ENCODE measurements at places on chromosomes 12 and 14. TPM values are rescaled to one million over a fixed set of nuclear protein-coding genes. Genes with fewer than 3 reads are reported as not detected.
A peak's percentile ranks its signal among the peaks of the same experiment; 100 is the strongest.

The KCNH5 gene
- total RNA-seq: not detected

- peaks cover 8% of the 10 kb centered on the region for H3K27me3 ChIP-seq
- no peak for DNase-seq
- no peaks in the 10 kb centered on the region for H3K36me3 ChIP-seq
- H3K27ac ChIP-seq: no peak overlapping the region
- H3K4me3 ChIP-seq: no peak overlapping the region
Observed at GRCh38 chr12:70598467-70599193, 38.6 kb downstream of the PTPRB start.

DNA sequence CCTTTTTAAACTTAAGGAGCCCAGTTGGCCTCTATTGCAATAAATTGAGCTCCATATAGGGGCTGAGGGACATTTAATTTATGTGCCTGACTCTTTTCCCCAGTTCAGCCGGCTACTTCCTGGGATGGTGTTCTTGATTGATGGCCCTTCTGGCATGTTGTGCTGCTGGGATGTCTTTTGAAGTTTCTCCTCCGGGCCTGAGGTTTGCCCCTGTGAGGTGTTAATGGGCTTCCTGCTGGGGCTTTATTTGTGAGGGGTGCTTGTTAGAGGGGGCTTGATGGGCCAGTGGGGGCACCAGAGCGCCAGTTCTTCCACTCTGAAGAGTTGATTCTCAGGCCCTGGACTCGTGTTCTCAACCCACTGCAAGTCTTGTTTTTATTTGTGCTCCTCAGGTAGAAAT is 69.6 kb downstream of the CHST11 start:
- H3K27me3 ChIP-seq: no peaks in the 10 kb centered on the region
- H3K36me3 ChIP-seq: peaks cover 4% of the 10 kb centered on the region
- H3K4me1 ChIP-seq: peaks cover 32% of the 10 kb centered on the region
- DNase-seq: no peak

GRCh38 chr14:61347826-61348443 is 26.6 kb downstream of the PRKCH start:
- peaks cover 99% of the 10 kb centered on the region for H3K4me1 ChIP-seq
- peak; percentile 48 for DNase-seq
- H3K4me3 ChIP-seq: peak overlapping the region; percentile 64

DNA sequence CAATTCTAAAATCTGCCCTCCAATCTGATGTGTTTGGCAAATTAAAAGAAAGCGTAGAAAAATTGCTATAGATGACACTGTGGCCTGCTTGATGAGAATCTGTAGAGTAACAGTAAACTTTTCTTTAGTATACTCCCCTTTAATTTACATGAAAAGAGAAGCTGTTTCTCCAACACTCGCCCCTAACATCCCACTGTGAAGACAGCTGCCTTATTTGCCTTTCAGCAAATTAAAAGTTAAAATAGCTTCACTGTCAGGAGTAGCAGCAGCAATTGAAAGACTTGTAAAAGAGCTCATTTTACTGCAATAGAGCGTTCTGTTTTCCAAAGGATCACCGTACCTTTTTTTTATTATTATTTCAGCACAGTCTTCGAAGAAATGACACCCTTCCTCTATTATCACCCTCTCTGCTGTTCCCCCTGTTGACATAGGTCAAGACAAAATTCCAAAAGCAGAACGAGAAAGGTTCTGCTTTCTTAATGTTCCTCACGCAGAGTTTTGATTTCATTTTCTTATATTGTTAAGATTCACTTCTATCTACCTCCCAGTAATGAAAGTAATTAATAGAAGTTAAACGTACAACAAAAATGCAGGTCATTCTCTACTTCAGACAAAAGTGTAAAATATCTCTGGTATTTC is 153.5 kb upstream of the USP15 start:
- H3K4me1 ChIP-seq: no peaks in the 10 kb centered on the region
- H3K36me3 ChIP-seq: no peaks in the 10 kb centered on the region
- no peak overlapping the region for H3K27ac ChIP-seq
- H3K27me3 ChIP-seq: no peaks in the 10 kb centered on the region
- no peak for DNase-seq

- DNase-seq: no peak
- no peak overlapping the region for H3K4me3 ChIP-seq
- no peaks in the 10 kb centered on the region for H3K36me3 ChIP-seq
- no peak overlapping the region for H3K27ac ChIP-seq
- H3K27me3 ChIP-seq: peaks cover 6% of the 10 kb centered on the region
- peaks cover 5% of the 10 kb centered on the region for H3K4me1 ChIP-seq
Observed at GRCh38 chr12:107668320-107669098, 17.1 kb upstream of the PWP1 start.

GRCh38 chr12:48977290-48978281 is 536 bp upstream of the WNT1 start:
- peaks cover 67% of the 10 kb centered on the region for H3K27me3 ChIP-seq
- peak; percentile 83 for DNase-seq
- H3K27ac ChIP-seq: no peak overlapping the region
- H3K4me1 ChIP-seq: peaks cover 44% of the 10 kb centered on the region

GRCh38 chr14:69615121-69615495 is 3.7 kb downstream of the SUSD6 start:
- peak overlapping the region; percentile 92 for H3K4me3 ChIP-seq
- peak overlapping the region; percentile 91 for H3K27ac ChIP-seq
- no peak for DNase-seq
- no peaks in the 10 kb centered on the region for H3K27me3 ChIP-seq
- peaks cover 43% of the 10 kb centered on the region for H3K36me3 ChIP-seq

- peaks cover 3% of the 10 kb centered on the region for H3K4me1 ChIP-seq
- no peak overlapping the region for H3K27ac ChIP-seq
- peaks cover 12% of the 10 kb centered on the region for H3K27me3 ChIP-seq
- no peaks in the 10 kb centered on the region for H3K36me3 ChIP-seq
Observed at GRCh38 chr12:52278575-52279421, 4.4 kb downstream of the KRT86 start.

DNA sequence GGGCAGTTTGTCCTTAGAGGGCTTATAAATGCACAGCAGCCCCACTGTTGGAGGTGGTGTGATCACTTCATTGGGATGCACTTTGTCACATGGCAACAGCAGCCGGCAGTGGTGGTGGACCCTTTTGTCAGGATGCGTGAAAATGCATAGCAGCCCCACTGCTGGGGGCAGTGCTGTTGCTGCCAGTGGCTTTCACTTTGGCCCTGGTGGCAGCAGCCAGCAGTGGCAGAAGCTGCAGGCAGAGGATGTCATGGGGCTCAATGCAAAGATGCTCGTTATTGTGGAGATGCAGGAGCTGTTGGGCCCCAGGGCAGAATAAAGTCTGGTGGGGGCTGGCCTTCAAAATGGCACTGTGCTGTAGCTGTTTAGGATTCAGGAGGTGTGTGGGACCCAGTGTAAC is 173.0 kb upstream of the DAAM1 start:
- no peaks in the 10 kb centered on the region for H3K36me3 ChIP-seq
- no peak overlapping the region for H3K4me3 ChIP-seq
- DNase-seq: no peak
- H3K27ac ChIP-seq: no peak overlapping the region
- H3K27me3 ChIP-seq: no peaks in the 10 kb centered on the region

The TEX22 gene
- 2.0 TPM for total RNA-seq

GRCh38 chr14:29897181-29897580 is 30.5 kb downstream of the PRKD1 start:
- H3K4me1 ChIP-seq: no peaks in the 10 kb centered on the region
- no peak overlapping the region for H3K4me3 ChIP-seq
- H3K27me3 ChIP-seq: no peaks in the 10 kb centered on the region
- H3K27ac ChIP-seq: no peak overlapping the region
- no peak for DNase-seq
- no peaks in the 10 kb centered on the region for H3K36me3 ChIP-seq

All from activated naive CD4-positive, alpha-beta T cell treated with anti-CD3 and anti-CD28 coated beads for 36 hours (primary cell).